NCI-H1436 treated with DMSO at 0.1 percent for 48 hours (cell line): ENCODE measurements at places on chromosomes 3 and 15.

- no peak for DNase-seq
These were observed 23.3 kb downstream of the STAG1 start for GRCh38 chr3:136728918-136729317.

GRCh38 chr15:101045236-101045646 lies 126.1 kb downstream of the LRRK1 start:
- no peak for DNase-seq

DNA sequence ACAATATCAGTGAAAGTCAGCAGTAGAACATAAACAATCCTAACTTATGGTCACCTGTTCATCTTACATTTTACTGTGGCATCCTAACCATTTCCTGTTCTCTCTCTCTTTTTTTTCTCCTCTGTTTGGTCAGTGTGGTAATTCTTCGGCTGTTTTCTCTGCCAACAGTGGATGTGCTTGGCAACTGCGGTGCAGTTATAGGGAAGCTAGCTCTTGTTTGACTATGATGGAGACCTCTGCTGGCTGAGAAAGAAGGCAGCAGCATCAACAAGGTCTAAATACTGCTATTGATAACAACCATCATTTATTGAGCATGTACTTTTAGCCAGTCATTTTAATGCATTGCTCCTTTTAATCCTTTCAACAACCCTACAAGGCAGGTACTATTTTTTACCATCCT lies 723 bp upstream of the DRD3 start:
- no peak for DNase-seq

- DNase-seq: no peak
These were observed 12.5 kb downstream of the RUVBL1 start for GRCh38 chr3:128111147-128111546.

GRCh38 chr3:181486141-181486885 lies 225.4 kb upstream of the SOX2 start:
- DNase-seq: no peak

DNA sequence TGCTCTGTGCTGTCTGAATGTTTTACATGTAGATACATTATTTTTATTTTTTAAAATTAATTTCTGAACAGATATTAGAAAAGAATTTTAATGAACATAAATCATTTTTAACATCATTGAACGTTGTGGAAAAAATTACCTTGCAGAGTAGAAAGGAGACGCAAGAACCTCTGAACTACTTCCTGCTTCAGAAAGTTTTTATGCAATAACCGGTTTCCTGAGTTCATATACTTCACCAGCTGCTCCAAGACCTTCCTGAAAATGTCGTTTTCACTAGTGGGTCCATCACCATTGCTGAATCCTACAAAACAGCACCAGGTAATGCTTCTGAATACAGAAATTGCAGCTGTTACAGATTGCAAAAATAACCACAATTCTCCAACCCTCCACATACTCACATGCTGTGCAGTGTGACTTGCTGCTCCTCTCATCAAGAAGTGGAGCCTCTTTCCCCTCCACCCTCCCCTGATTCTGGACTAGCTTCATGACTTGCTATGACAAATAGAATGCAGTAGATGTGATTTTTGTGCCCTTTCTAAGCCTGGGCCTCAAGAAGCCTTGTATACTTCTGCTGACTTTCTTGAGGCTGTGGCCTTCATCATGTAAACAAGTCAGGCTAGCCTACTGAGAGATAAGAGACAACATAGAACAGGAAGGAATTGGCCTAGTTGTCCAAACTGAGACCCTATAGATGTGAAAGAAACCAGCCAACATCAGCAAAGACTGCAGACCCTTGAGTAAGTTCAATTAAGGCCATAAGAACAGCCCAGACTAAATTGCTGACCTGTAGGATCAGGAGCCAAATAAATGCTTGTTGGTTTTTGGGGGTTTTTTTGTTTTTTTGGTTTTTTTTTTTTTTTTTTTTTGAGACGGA lies 80.4 kb downstream of the TRANK1 start:
- DNase-seq: no peak
